SK-N-SH treated with all-trans-retinoic acid at 6 μM for 48 hours (cell line): ENCODE measurements at places on chromosomes 12 and 14.

GRCh38 chr14:80395031-80395430, 183.7 kb upstream of the DIO2 start:
- ATAC-seq = no peak

- no peak for ATAC-seq
These were observed 1.9 kb downstream of the KLRF2 start for GRCh38 chr12:9883175-9883574.

- ATAC-seq = no peak
These were observed 72.9 kb upstream of the STXBP6 start for GRCh38 chr14:25122843-25123242.

- no peak for ATAC-seq
These were observed 113.5 kb upstream of the ARHGAP5 start for GRCh38 chr14:31963587-31963986.

DNA sequence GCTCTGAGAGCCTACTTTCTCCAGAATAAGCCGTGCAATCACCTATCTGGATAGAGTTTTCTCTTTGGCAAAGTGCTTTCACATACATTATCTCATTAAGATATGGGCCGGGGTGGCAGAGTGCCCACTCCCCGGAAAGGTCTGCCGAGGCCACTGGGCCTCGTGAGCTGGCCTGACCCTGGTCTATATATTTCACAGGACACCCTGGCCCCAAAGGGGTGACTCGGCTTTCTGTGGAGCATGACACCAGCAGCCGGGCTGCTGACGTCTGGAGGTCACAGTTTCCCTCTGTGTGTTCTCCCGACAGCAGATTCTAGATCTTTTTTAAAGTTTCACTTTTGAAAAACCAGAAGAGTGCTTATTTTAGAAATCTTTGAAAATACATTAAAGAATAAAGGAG, 27.9 kb upstream of the ATP2A2 start:
- ATAC-seq = peak; percentile 36; the same call in 2 of the 3 replicates

GRCh38 chr14:67487937-67488893, at the start of gene TMEM229B:
Gene TMEM229B, minus strand, starts transcription at chr14:67488721. Its CDS starts 14,798 bp downstream, at chr14:67473923.
- no peak for ATAC-seq

- peak; percentile 68 for ATAC-seq
These were observed at the start of gene SMAGP for GRCh38 chr12:51270067-51270950. Gene SMAGP, minus strand, starts transcription at chr12:51270415. Its CDS starts 1,137 bp downstream, at chr12:51269278.

DNA sequence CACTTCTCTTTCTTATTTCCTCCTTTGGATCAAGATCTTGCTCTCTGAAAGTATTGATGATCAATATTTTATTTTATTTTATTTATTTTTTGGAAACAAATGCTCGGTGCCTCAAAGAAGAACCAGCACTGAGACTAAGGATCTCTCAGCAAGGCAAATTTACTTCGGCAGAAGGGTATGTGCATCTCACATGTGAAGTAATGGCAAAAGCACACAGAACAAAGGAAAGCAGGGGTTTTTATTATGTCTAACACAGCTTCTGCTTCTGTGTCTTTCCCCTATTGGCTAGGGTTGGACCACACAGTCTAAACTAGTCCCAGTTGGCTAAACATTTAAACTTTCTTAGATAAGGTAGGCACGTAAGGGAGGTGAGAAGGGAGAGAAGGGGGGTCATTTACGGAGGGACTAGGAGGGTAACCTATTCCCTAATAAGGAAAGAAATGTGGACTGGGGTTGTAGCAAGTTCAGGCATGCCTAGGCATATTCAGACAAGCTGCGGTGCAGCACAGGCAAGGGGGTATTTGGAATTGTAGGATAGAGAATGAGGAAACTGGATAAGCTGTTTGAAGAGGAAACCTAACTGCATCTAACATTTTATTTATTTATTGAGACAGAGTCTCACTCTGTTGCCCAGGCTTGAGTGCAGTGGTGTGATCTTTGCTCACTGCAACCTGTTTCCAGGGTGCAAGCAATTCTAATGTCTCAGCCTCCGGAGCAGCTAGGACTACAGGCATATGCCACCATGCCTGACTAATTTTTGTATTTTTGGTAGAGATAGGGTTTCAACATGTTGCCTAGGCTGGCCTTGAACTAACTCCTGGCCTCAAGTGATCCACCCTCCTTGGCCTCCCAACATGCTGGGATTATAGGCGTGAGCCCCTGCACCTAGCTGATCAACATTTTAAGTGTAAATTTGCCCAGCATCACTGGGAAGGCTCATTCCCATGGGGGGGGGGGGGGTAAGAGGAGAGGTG, 90.0 kb upstream of the EIF5 start:
- ATAC-seq = no peak

DNA sequence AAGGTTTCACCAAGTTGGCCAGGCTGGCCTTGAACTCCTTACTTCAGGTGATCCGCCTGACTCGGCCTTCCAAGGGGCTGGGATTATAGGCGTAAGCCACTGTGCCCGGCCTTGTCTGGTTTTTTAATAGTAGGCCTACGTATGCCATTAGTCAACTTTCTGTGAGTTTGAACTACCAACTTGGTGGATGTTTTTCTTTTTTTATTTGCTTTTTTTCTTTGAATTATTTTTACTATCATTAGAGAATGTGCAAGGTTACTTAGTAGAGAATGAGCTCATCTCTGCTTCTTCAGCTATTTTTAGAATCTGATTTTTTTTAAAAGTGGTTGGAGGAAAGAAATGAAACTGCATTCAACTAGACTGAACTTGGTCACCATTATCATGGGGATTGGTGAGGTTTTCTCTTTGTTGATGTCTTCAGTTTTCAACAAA, 51.4 kb downstream of the HMGA2 start:
- peak; percentile 13; the same call in 1 of the 3 replicates for ATAC-seq

GRCh38 chr14:67851785-67852410, 32.3 kb downstream of the RAD51B start:
- no peak for ATAC-seq

- ATAC-seq = no peak
These were observed 26.1 kb downstream of the JDP2 start for GRCh38 chr14:75453817-75454434.

GRCh38 chr12:118773956-118774723, 207.2 kb upstream of the SRRM4 start:
- ATAC-seq = no peak

DNA sequence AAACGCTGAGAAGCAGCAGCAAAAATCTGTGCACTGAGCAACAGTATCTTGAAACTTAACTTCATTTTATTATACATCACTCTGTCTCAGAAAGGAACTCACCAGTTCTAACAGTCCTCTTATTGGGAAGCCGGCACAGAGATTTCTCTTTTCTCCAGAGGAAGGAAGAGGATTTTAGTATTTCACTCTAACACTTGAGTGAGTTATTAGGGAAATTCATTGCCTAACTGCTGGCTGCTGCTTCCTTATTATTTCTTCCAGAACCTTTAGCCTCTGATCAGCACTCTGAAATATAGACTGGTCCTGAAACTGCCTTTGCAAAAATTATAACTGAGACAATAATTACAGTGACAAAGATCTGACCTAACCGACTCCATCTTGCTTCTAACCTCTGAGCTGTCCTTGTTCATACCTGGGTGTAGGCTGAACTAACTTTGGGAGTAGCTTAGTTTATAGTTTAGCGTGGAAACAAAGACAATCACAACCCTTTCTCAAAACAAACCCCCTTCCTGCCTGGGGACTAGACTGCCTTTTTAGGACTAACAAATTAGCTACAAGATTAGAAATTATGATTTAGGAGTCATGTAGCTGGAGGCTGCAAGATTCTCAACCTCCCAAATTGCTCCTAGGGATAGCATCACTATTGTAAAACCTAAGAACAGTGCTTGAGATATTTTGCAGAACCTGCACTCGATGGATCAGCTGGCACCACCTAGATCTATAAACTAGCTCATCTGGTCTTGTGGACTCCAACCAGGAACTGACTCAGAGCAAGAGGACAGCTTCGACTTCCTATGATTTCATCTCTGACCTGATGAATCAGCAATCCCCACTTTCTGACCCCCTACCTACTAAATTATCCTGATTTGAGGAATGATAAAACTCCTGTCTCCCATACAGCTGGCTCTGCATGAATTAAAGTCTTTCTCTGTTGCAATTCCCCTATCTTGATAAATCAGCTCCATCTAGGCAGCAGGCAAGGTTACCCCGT, 117.5 kb downstream of the DYRK2 start:
- ATAC-seq = peak; percentile 91

GRCh38 chr12:64610079-64610659, at the start of gene RASSF3:
Gene RASSF3, plus strand, starts transcription at chr12:64610495. Its CDS starts 138 bp downstream, at chr12:64610633.
- peak; percentile 59 for ATAC-seq

DNA sequence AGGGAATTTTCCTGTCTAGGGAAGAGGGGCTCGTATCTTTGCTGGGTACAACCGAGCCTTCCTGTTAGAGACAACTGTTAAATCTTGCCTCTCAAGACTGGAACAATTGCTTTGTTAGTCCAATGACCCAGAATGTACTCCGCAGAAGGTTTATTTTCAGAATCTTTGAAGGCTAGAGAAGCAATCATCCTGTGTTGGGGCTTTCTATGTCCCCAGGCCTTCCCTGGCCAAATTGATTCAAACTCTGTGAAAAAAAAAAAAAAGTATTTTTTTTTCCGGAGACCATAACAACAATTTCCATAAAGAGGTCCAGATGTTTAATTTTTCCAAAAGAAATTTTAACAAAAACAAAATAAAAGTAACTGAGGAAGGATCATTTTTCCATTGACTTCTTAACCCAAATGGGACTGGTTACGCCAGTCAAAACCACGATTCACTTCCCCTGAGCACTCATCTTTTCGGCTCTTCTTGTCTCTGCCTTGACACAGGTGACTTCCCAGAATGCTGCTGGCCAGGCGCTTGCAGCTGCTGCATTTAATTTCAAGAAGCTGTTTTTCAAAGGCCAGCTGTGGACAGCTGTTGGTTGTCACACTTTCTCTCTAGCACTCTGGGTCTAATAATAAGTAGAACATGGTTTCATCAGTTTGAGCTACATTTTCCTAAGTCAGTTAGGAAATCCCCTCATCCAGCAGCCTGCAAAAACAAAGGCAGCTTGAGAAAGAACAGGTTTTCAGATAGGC, 81.6 kb upstream of the MANSC4 start:
- no peak for ATAC-seq

GRCh38 chr14:61406675-61407074, 85.3 kb downstream of the PRKCH start:
- peak; percentile 47 for ATAC-seq

GRCh38 chr12:19884021-19884492, 444.8 kb downstream of the AEBP2 start:
- ATAC-seq = peak; percentile 96

DNA sequence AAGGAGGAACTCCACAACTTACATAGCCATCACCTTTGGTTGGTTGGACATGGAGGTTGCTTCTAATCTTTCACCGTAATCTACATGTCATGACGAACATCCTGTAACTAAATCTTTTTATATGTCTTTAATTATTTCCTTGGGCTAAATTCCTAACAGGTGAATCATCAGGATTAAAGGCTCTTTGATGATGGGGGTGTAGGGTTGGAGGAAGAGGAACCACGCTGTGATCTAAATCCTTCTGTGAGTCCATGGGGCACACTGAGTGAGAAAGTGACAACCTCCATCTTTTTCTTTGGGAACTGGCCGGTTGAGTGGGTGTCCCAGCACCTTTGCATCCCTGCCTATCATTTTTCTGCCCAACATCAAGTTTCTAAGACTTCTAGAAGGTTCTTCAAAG, 31.1 kb upstream of the MAP1LC3B2 start:
- ATAC-seq = no peak

- ATAC-seq = no peak
These were observed 176.5 kb downstream of the CPNE8 start for GRCh38 chr12:38728894-38729293.

GRCh38 chr12:79407671-79408622, 282.8 kb downstream of the PAWR start:
- peak; percentile 92 for ATAC-seq

GRCh38 chr12:530308-530707, 70.6 kb downstream of the B4GALNT3 start:
- ATAC-seq = no peak

- no peak for ATAC-seq
These were observed 115.4 kb downstream of the KLHL28 start for GRCh38 chr14:44846232-44846824.

DNA sequence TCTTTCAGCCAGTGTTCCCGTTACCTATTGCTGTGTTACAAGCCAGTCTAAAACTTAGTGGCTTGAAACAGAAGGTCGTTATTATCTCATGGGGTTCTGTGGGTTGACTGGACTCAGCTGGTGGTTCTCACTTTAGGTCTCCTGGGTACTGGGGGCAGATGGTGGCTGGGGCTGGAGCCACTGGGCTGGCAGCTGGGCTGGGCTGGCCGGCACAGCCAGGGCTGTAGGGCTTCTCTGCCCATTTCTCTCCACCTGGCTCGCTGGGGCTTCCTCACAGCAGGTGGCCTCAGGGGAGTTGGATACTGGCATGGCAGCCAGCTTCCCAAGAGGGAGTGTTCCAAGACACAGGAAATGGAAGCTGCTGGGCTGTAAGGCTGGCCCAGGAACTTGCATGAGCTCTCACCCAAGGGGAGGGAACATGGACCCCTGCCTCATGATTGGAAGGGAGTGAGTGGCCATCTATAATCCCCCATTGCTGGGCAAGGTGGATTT, 27.0 kb downstream of the TUNAR start:
- ATAC-seq = no peak

DNA sequence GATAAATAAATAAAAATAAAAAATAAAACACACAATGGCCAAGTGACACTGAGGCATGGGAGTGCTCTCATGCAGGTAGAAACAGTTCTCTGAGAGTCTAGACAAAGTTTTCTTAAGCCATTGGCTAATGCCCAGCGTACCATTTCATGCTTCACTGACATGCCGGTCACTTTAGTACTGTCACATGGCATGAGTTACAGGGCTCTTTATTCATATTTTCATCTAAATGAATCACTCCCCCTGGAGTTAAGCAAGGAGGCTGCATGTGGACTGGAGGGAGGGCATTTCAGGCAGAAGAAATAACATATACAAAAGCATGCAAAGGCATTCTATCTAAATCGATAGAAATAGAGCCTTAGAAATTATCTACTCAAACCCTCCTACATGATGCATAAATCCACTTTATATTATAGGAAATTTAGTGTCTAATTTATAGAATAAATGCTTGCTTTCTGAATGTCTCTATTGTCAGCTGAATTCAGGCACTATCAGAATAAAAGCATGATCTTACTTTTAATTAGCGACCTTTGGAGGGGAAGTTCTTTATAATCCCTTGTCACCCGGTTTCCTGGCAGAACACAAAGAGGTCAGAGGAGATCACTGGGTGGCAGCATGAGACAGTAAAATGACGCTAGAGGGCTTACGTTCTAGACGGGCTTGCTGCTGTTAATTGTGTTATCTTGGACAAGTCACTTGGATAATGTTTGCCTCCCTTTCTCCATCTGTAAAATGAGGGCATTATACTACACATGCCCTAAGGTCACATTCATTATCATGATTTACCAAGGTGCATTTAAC, 17.5 kb downstream of the DYRK4 start:
- peak; percentile 77 for ATAC-seq

- no peak for ATAC-seq
These were observed 36.0 kb downstream of the MUCL1 start for GRCh38 chr12:54890339-54890738.

DNA sequence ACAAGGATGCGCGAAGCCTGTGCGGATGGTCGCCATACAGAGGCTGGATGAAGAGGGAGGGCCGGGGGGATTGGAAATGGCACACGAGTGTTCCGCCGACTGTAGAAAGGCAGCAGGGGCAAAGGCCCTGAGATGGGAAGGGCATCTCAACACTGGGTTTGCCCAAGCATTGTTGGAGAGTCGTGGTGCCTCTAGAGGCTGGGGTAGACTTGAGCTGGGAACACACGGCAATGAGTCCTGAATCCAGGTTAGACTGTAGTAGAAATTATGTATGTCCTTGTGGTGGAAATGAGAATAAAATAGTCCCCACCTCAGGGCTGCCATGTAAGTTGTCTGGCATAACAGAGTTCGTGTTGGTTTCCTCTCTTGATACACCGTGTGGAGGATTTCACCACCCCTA, 83.8 kb upstream of the CCND2 start:
- no peak for ATAC-seq

GRCh38 chr14:54138354-54139038, 181.9 kb upstream of the BMP4 start:
- ATAC-seq = no peak
